ENCODE measurements at places on chromosomes 5 and 9.

DNA sequence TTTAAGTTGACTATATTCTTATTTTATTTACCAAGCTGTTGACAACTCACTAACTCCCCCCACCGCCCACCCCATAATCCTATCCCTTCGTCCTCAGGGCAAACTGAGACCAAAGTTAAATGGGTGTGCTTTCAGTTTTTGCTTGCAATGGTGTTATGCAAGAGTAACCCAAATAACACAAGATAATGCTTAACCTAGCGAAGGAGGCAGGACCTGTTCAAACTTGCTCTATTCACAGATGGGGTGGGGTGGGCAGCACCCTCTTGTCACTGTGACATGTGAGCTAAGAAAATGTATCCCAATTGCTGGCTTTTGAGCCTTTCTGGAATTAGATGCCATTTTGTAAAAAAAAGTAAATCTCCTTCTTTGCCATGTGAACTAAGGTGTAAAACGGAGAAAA, 40.4 kb downstream of the GLIS3 start:
- no peak for DNase-seq

- no peak for DNase-seq
Observed at GRCh38 chr9:135216791-135217441, 129.4 kb downstream of the OLFM1 start.

- no peak for DNase-seq
Observed at GRCh38 chr5:6317116-6317798, 61.1 kb downstream of the MED10 start.

GRCh38 chr9:32706725-32707100, 71.2 kb upstream of the TAF1L start:
- no peak for DNase-seq

GRCh38 chr5:58885260-58885659, 302.4 kb downstream of the RAB3C start:
- DNase-seq, result no peak

- no peak for DNase-seq
Observed at GRCh38 chr5:110785356-110785755, 46.5 kb downstream of the SLC25A46 start.

Data from putamen (tissue), 1 donor.